ENCODE measurements at places on chromosomes 12 and 14.

GRCh38 chr12:125461831-125462230 is 396.6 kb downstream of the AACS start:
- no peak for DNase-seq

- DNase-seq = no peak
These were observed 15.9 kb downstream of the BHLHE41 start for GRCh38 chr12:26108915-26109314.

DNA sequence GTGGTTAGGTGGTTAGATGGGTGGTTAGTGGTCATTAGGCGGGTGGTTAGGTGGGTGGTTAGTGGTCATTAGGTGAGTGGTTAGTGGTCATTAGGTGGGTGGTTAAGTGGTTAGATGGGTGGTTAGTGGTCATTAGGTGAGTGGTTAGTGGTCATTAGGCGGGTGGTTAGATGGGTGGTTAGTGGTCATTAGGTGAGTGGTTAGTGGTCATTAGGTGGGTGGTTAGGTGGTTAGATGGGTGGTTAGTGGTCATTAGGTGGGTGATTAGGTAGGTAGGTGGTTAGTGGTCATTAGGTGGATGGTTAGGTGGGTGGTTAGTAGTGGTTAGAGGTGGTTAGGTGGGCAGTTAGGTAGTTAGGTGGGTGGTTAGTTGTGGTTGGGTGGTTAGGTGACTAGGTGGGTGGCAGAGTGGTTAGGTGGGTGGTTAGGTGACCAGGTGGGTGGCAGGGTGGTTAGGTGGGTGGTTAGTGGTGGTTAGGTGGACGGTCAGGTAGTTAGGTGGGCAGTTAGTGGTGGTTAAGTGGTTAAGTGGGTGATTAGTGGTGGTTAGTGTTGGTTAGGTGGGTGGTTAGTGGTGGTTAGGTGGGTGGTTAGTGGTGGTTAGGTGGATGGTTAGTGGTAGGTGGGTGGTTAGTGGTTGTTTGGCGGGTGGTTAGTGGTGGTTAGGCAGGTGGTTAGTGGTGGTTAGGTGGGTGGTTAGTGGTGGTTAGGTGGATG is 8.0 kb upstream of the TMEM119 start:
- DNase-seq = no peak

GRCh38 chr14:37246427-37246829 is 48.7 kb downstream of the MIPOL1 start:
- DNase-seq = no peak
